ENCODE measurements at places on chromosomes 5 and 9.

DNA sequence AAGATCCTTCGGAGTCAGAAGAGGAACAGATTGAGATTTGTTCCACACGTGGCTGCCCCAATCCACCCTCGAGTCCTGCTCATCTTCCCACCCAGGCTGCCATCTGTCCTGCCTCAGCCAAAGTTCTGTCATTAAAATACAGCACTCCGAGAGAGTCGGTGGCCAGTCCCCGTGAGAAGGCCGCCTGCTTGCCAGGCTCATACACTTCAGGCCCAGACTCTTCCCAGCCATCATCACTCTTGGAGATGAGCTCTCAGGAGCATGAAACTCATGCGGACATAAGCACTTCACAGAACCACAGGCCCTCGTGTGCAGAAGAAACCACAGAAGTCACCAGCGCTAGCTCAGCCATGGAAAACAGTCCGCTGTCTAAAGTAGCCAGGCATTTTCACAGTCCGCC is 85.9 kb downstream of the GOLPH3 start:
- no peak for DNase-seq

- no peak for DNase-seq
Observed at GRCh38 chr5:14269395-14269794, 126.3 kb downstream of the TRIO start.

DNA sequence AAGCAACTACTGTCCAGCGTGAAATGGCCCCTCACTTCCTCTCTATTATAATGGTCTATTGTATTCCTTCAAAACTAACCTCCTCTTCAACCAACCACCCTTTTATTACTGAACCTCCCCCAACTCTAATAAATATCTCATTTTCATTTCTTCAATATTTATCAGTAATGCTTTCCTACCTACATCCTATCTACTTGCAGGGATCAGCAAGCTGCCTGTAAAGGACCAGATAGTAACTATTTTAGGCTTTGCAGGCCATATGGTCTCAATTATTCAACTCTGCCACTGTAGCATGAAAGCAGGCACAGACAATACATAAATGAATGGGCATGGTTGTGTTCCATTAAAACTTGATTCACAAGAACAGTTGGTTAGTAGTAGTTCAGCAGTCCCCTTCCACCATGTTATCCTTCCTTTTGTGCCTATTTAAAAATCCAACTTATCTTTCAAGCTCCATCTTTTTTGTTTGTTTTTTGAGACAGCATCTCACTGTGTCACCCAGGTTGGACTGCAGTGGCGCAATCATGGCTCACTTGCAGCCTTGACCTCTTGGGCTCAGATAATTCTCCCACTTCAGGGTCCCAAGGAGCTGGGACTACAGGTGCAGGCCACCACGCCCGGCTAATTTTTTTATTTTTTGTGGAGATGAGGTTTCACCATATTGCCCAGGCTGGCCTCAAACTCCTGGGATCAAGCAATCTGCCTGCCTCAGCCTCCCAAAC is 45.8 kb downstream of the PCDHGC5 start:
- no peak for DNase-seq

DNA sequence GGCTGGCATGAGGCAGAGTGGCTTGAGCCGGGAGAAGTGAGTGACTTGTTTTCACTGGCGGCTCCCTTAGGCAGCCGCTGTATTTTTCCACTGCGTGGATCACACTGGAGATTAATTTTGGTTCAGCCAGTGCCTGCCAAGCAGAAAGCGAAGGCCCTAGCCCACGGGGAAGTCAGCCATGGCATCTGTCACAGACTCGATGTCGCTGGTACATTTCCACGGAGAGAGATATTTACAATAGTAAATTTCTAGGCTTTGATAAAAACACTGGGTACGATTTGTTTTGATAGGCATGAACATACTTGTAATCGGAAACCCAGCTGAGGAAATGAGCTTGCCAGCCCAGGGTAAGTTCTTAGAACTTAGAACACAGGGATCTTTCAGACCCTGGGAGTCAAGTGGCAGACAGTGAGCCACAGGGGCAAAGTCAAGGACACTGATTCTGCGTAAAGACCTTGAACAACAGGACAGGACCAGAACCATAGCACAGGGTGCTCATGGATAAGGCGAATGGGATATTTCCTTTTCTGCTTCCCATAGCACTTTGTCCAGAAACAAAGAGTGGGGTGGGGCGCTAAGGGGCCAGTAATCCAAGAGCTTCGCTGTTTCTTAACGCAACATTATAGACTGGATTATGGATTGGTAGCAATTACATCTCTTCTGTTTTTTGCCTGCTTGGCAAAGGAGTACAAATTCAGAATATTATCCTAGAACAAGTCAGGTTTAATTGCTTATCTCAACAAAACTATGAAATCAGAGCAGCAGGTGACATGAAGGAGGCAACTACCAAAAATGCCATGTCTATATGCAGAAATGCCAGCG is 4.5 kb downstream of the DUSP1 start:
- no peak for DNase-seq

Data from stimulated activated CD8-positive, alpha-beta memory T cell treated with anti-CD3 and anti-CD28 coated beads, Interleukin-2, amount 100 ng/mL, for 1 hour (primary cell).